Naive thymus-derived CD4-positive, alpha-beta T cell (primary cell): ENCODE measurements at places on chromosomes 13 and 19. TPM values are rescaled to one million over a fixed set of nuclear protein-coding genes. Genes with fewer than 3 reads are reported as not detected.

Gene OVOL3
- not detected in 2 replicates for total RNA-seq

Gene ZNF543
- 3.6 TPM for total RNA-seq

Gene KANK2
- total RNA-seq: 0.60 TPM

Gene ACER1
- 2.9 TPM for total RNA-seq

Gene PRSS57
- total RNA-seq: 2.1 TPM

Gene GFY
- total RNA-seq: not detected

- no peak for DNase-seq
Measured at GRCh38 chr19:4396949-4397783, 3.2 kb downstream of the SH3GL1 start.

DNA sequence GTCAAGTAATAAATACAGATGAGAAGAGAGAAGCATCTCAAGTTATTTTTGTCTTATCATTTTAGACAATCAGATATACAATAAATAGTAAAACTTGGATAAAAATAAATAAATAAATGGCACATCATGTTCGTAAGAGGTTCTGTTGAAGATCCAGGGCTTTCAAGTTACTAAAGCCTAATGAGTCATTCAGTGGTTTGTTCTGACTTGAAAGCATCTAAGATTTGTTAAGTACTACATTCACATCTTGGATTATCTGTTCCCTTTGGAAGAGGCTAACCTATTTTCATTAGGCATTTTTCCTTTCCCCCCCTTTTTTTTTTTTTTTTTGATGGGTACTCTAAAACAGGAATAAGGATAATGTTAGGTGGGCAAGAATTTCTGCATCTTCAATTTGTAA lies 429.3 kb downstream of the PCDH20 start:
- no peak for DNase-seq

- no peak for DNase-seq
Measured at GRCh38 chr13:27638001-27638400, 16.3 kb downstream of the POLR1D start.

DNA sequence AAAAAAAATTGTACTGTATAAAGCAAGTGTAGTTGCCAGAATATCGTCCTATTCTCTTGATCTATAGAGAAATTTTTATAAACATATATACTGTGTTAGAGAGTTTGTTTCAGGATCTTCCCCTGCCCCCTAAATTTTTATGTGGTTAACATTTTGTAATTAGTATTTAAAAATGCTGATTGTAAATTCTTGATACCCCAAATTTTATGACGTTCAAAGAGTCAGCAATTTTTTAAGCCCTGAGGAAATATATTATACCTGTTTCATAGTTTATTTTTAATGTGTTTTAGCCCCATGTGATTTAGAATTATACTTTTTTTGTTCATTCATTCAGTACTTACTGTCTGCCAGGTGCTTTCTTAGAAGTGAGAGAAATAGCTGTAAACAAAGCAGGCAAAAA lies 7.3 kb upstream of the KCTD4 start:
- no peak for DNase-seq

GRCh38 chr13:41017817-41018601 lies 1.1 kb downstream of the ELF1 start:
- DNase-seq: no peak

DNA sequence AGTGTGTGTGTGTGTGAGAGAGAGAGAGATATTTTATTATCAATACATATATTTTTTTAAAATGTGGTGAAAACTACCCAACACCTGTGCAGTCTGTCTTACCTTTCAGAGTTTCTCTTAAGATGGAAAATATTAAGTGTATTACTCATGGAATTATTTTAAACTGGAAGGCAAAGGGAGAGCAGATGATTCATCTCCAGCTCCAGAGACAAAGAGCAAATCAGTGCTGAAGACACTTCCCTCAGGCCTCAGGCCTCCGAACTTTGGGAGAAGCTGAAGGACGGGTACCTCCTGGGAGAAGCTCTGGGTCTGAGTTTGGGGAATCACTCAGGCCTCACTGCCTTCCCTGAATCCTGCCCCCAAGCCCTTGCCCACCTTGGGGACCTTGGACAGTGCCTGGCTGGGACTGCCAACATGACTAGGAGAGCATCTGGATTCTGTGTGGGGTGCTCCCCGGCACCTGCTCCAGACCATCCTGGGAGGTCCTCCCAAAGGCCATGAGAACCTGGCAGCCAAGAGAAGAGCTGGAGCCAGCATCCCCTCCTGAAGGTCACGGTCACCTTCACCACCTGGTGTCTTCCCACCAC lies 170.4 kb upstream of the UBL3 start:
- no peak for DNase-seq

DNA sequence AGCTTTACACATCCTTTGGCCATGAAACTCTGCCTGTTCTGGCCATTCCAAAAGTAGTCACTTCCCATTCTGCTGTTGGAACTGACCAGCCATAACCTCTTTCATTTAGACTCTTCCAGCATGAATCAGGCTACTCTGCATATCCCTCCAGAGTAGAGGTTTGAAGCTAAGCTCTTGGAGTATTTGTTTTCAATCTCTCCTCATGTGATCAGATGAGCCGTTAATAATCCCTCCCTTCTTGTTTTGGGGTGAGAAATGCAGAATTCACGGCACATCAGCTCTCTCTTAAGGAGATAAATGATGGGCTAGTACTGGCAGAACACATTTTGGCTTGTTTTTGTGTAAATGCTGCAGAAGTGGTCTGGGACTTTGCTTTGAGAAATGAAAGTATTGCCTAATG lies 519.9 kb downstream of the PCDH17 start:
- DNase-seq: no peak

DNA sequence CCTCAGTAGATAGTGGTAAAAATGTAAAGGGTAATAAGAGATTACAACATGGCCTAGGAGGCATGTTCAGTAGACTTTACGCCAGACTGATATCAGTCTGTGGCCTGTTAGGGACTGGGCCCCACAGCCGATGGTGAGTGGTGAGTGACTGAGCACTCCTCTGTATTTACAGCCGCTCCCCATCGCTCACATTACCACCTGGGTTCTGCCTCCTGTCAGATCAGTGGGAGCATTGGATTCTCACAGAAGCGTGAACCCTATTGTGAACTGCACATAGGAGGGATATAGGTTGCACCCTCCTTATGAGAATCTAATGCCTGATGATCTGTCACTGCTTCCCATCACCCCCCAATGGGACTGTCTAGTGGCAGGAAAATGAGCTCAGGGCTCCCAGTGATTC lies 17.9 kb downstream of the NLRP11 start:
- DNase-seq: no peak

DNA sequence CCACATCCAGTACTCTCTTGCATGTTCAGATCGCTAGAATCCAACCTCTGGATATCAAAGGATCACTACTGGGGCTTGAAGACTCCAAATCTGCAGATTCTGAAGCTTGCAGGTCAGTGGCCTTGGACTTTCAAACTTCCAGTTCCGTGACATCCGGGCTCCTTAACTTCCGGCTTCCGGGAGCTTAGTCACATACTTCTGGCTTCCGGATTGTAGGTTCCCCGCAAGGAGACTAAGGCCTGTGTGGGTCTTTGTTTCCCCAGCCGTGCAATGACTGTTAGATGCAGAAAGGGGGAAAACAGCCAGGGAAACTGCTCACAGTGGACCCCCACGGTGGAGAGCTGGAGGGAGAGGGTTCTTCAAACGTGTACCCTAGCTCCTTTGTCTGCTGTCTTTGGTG lies 41.4 kb downstream of the ZNF333 start:
- DNase-seq: no peak

DNA sequence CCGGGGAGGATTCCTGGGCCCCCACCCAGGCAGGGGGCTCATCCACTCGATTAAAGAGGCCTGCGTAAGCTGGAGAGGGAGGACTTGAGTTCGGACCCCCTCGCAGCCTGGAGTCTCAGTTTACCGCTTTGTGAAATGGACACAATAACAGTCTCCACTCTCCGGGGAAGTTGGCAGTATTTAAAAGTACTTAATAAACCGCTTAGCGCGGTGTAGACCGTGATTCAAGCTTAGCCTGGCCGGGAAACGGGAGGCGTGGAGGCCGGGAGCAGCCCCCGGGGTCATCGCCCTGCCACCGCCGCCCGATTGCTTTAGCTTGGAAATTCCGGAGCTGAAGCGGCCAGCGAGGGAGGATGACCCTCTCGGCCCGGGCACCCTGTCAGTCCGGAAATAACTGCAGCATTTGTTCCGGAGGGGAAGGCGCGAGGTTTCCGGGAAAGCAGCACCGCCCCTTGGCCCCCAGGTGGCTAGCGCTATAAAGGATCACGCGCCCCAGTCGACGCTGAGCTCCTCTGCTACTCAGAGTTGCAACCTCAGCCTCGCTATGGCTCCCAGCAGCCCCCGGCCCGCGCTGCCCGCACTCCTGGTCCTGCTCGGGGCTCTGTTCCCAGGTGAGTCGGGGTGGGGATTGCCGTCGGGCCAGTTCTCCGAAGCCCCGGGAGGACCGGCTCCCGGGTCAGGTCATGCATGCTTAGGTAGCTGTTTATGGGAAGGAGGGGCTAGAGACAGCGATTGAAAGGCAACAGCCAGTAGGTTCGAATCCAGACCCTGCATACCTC lies at the start of gene ICAM1:
ICAM1 (plus strand) TSS at position 505 of the 779 bp plus-strand sequence; CDS start at position 545, 40 bp downstream.
- peak; percentile 62 for DNase-seq
